CD4-positive, alpha-beta T cell (primary cell): ENCODE measurements at places on chromosomes 13 and 19. TPM values are rescaled to one million over a fixed set of nuclear protein-coding genes. Genes with fewer than 3 reads are reported as not detected.

Gene C1QTNF9B
- not detected for total RNA-seq

Gene MBNL2
- total RNA-seq, result 35.9 TPM

Gene SPATA13
- total RNA-seq, result 94.6 TPM

Gene TMIGD2
- total RNA-seq, result 17.6 TPM

Gene CD37
- 350 TPM for total RNA-seq

Gene NOVA2
- total RNA-seq, result not detected

Gene B3GNT8
- total RNA-seq, result 1.2 TPM

Gene TLE2
- total RNA-seq, result 25.0 TPM

Gene KLC3
- not detected for total RNA-seq

Gene CBY2
- not detected for total RNA-seq

Gene FCER2
- not detected for total RNA-seq

Gene NRTN
- 1.6 TPM for total RNA-seq

Gene ZNF540
- 12.0 TPM for total RNA-seq

Gene ZNF616
- total RNA-seq, result 1.5 TPM

Gene FCAR
- 1.4 TPM for total RNA-seq

Gene CEACAM8
- total RNA-seq, result not detected

Gene CNN1
- total RNA-seq, result not detected

DNA sequence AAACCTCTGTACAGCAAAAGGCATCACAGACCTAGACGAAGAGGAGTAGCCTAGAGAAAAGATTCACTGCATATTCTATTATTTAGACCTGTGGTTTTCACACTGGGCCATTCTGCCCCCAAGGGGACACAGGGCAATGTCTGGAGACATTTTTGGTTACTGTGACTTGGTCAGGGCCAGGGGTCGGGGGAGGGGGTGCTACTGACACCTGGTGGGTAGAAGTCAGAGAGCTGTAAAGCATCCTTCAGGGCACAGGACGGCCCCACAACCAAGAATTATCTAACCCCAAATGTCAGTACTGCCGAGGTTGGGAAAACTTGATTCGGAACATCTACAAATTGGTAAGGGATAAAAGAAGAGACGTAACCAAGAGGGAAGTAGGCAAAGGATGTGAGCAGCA, 11.3 kb downstream of the ELAVL1 start:
- DNase-seq, result no peak
- no peak overlapping the region for H3K4me3 ChIP-seq
- H3K4me1 ChIP-seq, result peaks cover 23% of the 10 kb centered on the region
- H3K27me3 ChIP-seq, result no peaks in the 10 kb centered on the region

GRCh38 chr13:99074693-99075092, 96.8 kb upstream of the DOCK9 start:
- no peak for DNase-seq
- H3K27ac ChIP-seq, result no peak overlapping the region
- peaks cover 45% of the 10 kb centered on the region for H3K4me1 ChIP-seq
- peaks cover 7% of the 10 kb centered on the region for H3K36me3 ChIP-seq

DNA sequence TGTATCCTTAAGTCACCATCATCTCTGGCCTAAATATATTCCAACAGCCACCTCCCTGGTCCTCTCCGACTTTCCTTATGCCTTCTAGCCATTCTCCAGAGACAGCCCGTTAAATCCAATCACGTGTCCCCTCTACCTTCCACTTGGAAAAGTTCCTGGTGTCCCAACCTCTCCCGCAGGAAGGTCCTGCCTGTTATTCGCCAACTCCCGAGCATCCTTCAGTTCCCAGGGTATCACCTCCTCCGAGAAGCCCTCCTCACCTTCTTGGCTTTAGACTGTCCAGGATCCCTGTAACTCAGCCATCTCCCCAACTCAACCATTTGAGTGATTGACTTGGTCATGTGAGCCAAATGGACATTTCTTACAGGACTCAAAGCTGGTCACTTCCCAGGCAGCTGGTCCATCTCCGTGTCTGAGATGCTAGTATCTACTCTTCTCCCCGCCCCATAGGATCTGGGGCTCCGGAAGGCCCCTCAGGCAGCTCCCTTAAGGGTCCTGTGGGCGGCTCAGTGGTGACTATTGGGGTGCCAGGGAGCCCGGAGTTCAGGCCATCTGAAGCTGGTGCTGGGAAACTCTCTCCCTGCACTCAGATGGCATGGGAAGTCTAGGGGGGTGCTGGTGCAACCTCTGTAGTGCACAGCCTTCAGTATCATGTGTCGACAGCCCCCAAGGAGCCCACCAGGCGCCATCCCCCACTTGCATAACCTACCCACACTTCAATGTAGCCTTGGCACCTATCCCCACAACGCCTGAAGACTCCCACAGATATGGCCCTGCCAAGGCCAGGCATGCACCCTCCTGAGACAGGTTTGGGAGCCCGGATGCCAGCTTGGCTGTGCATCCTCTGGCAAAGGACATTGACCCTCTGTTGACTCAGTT, 27.9 kb upstream of the NANOS3 start:
- H3K36me3 ChIP-seq, result no peaks in the 10 kb centered on the region
- no peak overlapping the region for H3K27ac ChIP-seq
- no peak overlapping the region for H3K4me3 ChIP-seq
- DNase-seq, result no peak

GRCh38 chr19:31144075-31144870, 205.0 kb downstream of the TSHZ3 start:
- DNase-seq, result no peak
- no peaks in the 10 kb centered on the region for H3K4me1 ChIP-seq
- no peak overlapping the region for H3K27ac ChIP-seq

DNA sequence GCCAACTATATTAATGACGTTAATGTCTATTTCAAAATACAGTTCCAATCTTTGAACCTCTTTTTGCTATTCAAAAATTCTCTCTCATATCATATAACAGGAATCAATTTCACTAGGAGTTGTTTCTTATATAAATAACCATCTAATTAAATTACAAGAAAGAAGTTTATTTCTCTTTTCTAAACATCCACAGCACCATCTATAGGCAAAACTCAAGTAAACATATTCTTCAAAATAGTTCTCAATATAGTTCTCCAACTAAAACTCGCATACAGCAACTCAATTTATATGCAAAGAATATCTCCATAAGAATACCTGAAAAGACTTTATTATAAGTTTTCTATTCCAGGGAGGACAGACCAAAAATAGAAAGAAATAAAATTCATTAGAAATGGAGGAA, 65.6 kb downstream of the RBM26 start:
- H3K4me3 ChIP-seq, result no peak overlapping the region
- no peak overlapping the region for H3K27ac ChIP-seq
- no peaks in the 10 kb centered on the region for H3K4me1 ChIP-seq
- no peaks in the 10 kb centered on the region for H3K27me3 ChIP-seq
- peaks cover 93% of the 10 kb centered on the region for H3K36me3 ChIP-seq
- no peak for DNase-seq

GRCh38 chr13:109401891-109402290, 384.5 kb downstream of the IRS2 start:
- no peak for DNase-seq
- H3K36me3 ChIP-seq, result no peaks in the 10 kb centered on the region
- H3K4me1 ChIP-seq, result no peaks in the 10 kb centered on the region
- no peak overlapping the region for H3K27ac ChIP-seq

DNA sequence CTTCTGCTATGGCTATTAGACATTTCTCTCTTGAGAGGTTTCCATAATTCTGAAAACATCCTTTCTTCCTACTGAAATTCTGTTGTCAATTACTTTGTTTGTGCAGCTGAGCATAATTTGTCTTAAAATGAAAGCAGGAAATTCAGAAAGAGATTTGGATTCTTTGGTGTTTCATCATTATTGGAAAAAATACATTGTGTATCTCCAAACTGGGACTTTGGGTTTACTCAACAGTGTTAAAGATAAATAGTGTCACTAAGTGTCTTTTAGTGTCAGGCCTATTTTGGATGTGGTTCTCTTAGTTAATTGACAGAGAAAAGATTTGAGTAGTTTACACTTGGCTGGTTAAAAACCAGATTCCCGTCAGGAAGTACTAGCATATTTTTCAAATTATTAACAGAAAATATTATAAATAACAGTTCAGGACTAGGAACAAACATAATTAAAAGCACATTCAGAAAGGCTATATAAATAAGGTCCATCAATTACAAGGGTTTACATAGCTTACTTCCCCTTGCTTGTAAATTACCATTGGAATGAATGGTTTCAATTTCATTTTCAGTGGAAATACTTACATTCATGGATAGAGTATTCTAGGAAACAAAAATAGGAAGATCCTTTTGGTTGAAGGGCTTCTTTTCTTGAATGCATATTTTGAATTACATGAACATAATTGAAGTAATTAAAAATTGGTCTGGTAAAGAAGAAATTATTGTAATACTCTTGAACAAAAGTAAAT, 483.1 kb downstream of the GPC6 start:
- H3K4me1 ChIP-seq, result no peaks in the 10 kb centered on the region
- no peaks in the 10 kb centered on the region for H3K36me3 ChIP-seq
- H3K27ac ChIP-seq, result no peak overlapping the region
- H3K4me3 ChIP-seq, result no peak overlapping the region
- H3K27me3 ChIP-seq, result no peaks in the 10 kb centered on the region

GRCh38 chr13:47287291-47287751, 390.5 kb upstream of the HTR2A start:
- H3K27ac ChIP-seq, result no peak overlapping the region
- DNase-seq, result no peak
- no peaks in the 10 kb centered on the region for H3K36me3 ChIP-seq
- no peak overlapping the region for H3K4me3 ChIP-seq
- no peaks in the 10 kb centered on the region for H3K27me3 ChIP-seq
- no peaks in the 10 kb centered on the region for H3K4me1 ChIP-seq

DNA sequence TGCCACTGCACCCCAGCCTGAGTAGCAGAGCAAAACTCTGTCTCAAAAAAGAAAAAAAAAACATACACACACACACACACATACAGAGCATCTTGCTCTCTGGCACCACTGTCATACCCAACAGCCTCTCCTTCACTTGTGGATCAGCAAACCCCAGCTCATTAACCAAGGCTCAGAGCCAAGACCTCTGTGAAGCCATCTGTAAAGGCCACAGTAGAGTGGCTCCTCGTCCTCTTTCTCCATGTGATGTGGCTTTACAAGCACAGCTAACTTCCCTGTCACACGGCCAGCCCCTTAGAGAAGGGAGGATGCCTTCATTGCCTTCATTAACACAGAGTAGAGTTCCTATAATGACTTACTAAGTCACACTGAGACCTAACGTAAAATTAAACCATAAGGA, 62.7 kb upstream of the LSM14A start:
- no peaks in the 10 kb centered on the region for H3K4me1 ChIP-seq
- H3K27ac ChIP-seq, result no peak overlapping the region
- no peaks in the 10 kb centered on the region for H3K36me3 ChIP-seq
- no peak for DNase-seq
- H3K27me3 ChIP-seq, result no peaks in the 10 kb centered on the region
- H3K4me3 ChIP-seq, result no peak overlapping the region

DNA sequence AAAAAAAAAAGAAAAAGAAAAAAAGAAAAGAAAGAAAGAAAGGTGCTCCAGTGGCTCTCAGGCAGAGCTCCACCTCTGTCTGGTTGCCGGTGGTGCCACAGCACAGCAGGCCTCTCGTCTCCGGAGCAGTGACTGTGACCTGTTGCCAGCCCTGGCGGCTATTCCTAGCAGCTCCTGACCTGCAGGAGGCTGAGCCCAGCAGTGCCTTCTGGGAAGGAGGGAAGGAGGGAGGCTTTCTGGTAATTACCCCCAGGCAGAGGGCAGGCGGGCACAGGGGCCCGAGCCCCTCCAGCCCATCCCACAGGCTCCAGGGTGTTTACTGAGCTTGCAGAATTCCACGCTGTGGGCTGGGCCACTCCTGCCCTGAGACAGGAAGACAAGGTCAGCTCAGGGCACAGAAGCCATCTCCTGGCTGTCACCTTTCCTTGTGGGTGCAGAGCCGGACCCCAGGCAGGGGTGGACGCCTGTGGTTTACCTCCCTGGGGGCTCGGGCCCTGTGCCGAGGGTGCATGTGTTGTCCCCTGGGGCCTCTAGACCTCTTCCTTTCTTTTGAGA, 77.9 kb downstream of the GNG7 start:
- H3K36me3 ChIP-seq, result no peaks in the 10 kb centered on the region
- H3K27me3 ChIP-seq, result no peaks in the 10 kb centered on the region
- H3K4me1 ChIP-seq, result peaks cover 52% of the 10 kb centered on the region
- no peak overlapping the region for H3K27ac ChIP-seq
- no peak overlapping the region for H3K4me3 ChIP-seq

GRCh38 chr19:6947745-6948144, 60.4 kb downstream of the ADGRE1 start:
- H3K36me3 ChIP-seq, result no peaks in the 10 kb centered on the region
- no peak overlapping the region for H3K27ac ChIP-seq
- H3K4me3 ChIP-seq, result no peak overlapping the region

DNA sequence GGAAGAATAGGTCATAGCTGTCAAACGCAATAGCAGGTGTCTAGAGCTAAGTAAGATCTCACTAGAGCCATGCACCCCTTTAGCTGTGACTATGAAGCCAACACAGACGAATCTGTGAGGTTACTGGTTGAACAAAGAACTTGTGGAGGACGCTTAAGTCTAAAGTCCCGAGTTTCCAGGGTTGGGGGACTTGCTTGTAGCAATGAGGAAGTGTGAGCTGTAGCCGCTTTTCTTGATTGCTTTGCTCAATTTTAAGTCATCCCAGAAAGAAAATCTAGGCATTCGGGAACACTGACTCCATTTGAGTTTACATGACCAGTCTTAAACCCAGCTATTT, 1.6 kb downstream of the GPC5 start:
- peaks cover 15% of the 10 kb centered on the region for H3K27me3 ChIP-seq
- H3K36me3 ChIP-seq, result no peaks in the 10 kb centered on the region
- no peak for DNase-seq
- no peak overlapping the region for H3K4me3 ChIP-seq
- no peak overlapping the region for H3K27ac ChIP-seq

GRCh38 chr13:99614465-99614885, 113.2 kb downstream of the TM9SF2 start:
- H3K27ac ChIP-seq, result no peak overlapping the region
- no peak overlapping the region for H3K4me3 ChIP-seq
- peaks cover 8% of the 10 kb centered on the region for H3K4me1 ChIP-seq
- peak; percentile 8 for DNase-seq

GRCh38 chr13:80141123-80141849, 199.6 kb downstream of the SPRY2 start:
- H3K27ac ChIP-seq, result no peak overlapping the region
- H3K36me3 ChIP-seq, result no peaks in the 10 kb centered on the region
- no peak overlapping the region for H3K4me3 ChIP-seq
- no peak for DNase-seq

DNA sequence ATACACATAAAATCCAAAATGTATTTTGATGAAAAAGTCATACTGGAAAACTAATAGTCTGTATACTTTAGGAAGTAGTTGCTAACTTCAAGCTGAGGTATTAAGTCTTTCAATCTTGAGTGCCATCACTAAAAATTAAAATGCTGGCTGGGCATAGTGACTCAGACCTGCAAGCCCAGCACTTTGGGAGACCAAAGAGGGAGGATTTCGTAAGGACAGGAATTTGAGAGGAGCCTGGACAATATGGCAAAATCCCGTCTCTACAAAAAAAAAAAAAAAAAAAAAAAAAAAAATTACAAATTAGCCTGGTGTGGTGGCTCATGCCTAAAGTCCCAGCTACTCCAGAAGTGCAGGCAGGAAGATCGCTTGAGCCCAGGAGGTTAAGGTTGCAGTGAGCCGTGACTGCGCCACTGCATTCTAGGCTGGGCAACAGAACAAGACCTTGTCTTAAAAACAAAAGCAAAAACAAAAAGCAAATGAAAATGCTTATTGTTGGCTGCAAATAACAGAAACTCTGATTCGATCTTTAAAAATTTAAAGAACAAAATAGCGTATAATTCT, 1994.2 kb upstream of the PCDH20 start:
- H3K27ac ChIP-seq, result no peak overlapping the region
- H3K4me1 ChIP-seq, result no peaks in the 10 kb centered on the region
- H3K36me3 ChIP-seq, result no peaks in the 10 kb centered on the region
- H3K27me3 ChIP-seq, result no peaks in the 10 kb centered on the region
- H3K4me3 ChIP-seq, result no peak overlapping the region
